Amniotic epithelial cell (primary cell): ENCODE measurements at places on chromosomes 1 and 21.

GRCh38 chr1:24905979-24906720 is 23.9 kb downstream of the RUNX3 start:
- no peak for DNase-seq

DNA sequence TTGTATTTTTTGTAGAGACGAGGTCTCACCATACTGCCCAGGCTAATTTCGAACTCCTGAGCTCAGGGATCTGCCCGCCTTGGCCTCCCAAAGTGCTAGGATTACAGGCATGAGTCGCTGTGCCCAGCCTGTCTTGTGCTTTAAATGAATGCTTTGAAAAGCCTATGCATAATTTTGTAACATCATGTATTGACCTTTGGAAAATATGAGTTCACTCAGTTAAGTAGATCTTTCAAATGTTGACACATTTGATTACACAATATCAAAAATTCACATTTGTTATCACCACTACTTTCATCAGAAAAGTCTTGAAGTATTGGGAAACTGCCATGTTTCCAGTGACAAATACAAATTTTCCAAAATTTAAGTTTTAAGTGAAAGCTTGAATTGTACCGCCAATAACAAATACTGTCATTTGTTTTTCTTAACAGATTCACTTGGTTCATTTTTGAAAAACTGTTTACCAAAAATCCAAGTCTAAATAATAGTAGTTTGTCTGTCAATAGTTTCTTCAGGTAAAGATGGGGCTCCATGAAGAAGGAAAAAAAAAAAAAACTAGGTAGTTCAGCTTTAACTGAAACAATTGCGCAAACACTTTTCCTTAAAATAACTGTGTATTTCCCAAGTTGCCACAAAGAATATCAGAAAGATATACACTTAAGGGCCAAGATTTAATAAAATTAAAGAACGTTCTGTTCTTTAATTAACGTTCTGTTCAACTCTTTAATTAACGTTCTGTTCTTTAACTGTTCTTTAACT is 233.2 kb upstream of the NR5A2 start:
- peak; percentile 58 for DNase-seq

DNA sequence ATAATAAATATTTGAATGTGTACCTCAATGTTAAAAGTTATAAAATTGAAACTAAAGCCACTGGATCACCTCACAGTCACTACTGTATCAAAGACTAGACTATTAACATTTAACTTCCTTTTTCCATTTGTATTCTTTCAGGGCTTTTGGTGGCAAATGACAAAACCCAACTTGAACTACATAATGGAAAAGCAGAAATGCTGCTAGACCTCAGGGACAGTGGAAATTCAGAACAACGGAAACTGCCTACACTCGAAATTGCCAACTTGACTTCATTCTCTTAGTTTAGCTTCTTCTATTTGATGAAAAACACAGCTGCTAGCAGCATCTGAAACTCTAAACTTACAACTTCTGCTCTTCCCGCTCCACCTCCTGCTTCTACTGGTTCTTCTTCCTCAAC is 34.9 kb upstream of the NTNG1 start:
- DNase-seq = no peak

DNA sequence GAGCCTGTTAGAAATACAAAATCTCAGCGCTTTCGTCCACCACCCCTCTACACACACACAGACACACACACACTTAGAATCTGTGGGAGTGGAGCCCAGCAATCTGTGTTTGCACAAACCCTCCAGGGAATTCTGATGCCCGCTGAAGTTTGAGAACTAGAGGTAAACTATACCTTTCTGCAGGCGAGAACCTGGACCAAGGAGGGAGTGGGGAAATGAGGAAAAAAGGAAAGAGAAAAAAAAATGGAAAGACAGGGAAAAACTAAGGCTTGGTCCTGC is 468 bp upstream of the NIBAN1 start:
- no peak for DNase-seq

DNA sequence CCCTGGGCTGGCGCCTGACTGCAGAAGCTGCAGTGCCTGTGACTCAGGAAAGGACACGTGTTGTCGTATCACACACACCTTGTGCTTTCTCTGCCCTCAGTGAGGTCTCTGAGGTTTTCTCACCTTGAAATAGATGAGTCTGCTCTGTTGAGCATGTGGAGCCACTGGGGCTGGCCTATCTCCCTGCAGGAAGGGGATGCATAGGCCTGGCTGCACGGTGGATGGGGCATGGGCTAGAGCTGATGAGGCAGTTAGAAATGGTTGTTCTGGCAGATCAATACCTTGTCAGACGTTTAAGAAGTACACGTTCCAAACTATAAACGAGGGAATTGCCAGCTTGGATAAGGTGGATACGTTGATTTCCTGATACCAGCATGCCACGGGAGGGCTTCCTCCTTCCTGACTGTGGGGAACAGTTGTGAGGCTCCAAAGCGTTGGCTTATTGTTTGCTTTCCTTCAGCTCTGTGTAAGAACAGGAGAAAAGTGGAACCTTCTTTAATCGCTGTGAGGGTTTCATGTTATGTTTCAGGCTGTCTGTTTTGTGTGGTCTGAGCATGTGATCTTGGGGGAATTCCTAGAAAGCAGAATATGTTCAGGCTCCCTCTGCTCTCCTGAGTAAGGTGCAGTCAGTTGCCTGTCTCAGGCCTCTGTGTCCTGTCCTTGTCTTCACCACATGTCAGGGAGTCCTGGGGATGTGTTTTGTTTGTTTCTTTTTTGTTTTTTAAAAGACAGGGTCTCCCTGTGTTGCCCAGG is 44.8 kb downstream of the PCNT start:
- no peak for DNase-seq

DNA sequence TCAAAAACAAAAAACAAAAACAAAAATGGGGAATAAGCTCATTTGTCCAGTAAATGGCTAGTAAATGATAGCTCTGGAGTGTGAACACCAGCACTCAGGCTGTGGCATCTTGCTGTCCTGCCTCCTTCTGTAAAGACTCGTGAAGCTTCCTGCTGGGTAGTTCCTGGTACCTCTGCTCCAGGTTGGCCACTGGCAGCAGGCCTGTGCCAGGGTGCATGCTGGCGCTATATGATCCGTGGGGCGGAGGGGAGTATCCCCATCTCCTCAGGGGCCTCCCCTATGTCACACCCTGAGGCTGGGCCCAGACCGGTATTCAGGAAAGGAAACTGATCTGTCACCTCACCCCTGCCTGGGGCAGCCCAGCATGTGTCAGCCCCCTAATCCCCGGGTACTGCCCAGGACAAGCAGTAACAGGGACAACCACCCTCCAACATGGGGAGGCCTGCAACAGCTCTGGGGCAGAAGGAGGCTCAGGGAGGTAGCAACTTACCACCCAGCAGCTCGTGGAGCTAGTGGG is 14.1 kb downstream of the ALPL start:
- DNase-seq = no peak

DNA sequence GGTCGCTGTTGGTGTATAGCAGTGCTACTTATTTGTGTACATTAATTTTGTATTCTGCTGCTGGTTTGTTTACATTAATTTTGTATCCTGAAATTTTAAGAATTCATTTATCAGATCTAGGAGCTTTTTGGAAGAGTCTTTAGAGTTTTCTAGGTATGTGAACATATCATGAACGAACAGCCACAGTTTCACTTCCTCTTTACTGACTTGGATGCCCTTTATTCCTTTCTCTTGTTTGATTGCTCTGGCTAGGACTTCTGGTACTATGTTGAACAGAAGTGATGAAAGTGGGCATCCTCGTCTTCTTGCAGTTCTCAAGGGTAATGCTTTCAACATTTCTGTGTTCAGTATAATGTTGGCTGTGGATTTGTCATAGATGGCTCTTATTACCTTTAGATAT is 1757.9 kb downstream of the BRINP3 start:
- no peak for DNase-seq

DNA sequence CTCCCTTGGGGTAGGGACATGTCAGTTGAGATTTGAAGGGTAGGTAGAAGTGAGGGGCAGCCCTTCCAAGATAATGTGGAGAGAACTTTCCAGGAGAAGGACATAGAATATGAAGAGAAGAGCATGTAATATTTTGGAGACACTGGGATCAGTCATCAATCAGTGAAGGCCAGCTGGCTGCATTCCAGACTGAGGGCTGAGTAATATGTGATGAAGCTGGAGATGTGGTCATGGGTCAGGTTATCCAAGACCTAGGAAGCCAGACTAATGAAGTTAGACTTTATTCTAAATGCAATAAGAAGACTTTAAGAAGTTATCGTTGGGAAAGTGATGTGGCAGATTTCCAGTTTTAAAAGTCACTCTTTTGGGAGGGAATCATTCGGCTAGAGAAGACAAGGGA is 262.0 kb downstream of the HMCN1 start:
- DNase-seq = peak; percentile 80

DNA sequence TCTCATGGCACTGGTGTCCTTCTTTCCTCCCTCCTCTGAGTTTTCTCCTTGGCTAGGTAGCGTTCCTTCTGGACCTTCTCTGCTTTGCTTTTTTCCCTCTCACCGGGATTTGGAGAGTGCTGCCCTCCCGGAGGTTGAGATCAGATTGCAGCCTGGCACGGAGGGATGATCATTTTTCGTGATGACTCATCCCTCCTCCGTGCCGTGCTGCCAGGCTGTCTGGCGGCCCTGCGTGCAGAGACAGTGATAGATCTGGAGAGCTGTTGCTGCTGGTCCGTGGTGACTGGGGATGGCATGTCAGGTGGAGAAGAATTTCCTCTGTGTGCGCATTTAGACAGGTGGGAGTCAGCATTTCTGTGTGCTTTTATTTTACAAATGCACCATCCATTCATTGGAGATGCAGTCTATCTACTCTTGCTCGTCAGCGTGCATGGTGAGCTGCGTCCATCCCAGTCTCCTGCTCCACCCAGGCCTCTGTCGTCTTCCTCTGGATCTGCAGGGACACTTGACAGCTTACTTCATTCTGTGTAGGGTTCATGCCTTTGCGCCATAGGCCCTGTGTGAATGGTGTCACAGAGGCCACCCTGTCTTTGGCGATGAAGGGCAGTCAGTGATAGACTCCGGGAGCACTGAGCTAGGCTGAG is 104.4 kb downstream of the PCBP3 start:
- peak; percentile 54 for DNase-seq

DNA sequence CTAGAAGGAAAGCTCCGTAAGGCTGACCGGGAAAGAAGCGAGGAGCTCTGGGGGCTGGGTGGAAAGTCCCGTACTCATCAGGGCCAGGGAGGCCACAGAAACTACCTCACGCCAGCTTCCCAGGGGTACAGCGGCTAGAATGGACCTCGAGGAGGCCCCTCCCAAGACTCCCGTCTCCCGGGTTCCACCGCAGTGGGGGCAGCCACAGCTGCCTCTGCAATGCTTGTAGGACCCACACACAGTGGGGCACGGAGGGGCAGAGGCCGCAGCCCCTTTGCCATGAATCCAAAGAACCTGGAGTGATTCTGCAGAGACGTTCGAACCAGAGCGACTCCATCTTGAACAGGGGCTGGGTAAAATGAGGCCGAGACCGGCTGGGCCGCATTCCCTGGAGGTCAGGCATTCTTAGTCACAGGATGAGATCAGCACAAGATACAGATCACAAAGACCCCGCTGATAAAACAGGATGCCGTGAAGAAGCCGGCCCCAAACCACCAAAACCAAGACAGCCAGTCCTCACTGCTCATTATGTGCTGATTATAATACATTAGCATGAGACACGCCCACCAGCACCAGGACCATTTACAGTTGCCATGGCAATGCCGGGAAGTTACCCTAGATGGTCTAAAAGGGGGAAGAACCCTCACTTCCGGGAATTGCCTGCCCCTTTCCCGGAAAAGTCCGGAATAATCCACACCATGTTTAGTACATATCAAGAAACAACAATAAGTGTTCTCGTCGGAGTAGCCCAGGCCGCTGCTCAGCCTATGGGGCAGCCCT is 1.6 kb upstream of the ANKRD65 start:
- peak; percentile 43 for DNase-seq

GRCh38 chr21:45596704-45597318 is 46.7 kb upstream of the PCBP3 start:
- DNase-seq = no peak

DNA sequence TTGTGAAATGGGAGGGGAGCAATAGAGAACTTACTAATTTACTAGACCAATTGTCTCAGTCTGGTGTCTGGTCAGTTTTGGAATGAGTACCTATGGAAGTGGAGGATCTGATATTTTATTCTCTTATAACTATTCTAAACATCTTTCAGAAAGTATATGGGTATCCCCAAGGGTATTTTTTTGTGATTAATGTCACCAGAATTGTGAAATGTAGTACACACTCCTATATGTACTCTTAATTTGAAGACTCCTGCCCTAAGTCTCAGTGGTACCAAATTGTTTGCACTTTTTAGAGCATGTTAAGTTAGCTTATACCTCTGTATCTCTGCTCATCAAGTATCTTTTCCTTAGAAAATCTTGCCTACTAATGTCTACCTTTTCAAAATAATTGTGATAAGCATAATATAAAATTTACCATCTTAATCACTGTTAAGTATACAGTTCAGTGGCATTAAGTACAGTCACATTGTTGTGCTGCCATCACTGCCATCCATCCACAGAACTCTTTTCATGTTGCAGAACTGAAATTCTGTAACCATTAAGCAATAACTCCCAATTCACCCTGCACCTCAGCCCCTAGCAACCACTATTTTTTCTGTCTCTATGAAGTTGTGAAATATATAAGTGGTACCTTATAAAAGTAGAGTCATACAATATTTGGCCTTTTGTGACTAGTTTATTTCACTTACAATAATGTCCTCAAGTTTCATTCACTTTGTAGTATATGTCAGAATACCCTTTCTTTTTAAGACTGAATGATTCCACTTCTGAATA is 40.5 kb downstream of the SLC30A7 start:
- no peak for DNase-seq

DNA sequence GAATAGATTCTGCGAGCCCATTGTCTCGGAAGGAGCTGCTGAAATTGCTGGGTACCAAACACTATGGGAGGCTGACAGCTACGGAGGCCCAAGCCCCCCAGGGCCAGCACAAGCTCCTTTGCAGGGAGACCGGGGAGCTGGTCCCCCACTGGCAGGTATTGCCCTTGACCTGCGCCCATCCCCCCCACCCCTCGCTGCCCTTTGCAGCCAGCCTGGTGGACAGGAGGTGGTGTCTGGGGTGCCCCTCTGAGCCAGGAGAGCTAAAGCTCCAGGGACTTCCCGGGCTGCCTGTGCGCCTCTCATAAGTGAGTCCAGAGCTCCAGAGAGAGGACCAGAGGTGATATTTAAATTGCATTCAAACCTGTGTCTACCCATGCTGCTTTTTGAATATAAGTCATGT is 5.4 kb downstream of the SERTAD4 start:
- DNase-seq = no peak

GRCh38 chr1:53180226-53180625 is 16.4 kb upstream of the CPT2 start:
- peak; percentile 74 for DNase-seq

DNA sequence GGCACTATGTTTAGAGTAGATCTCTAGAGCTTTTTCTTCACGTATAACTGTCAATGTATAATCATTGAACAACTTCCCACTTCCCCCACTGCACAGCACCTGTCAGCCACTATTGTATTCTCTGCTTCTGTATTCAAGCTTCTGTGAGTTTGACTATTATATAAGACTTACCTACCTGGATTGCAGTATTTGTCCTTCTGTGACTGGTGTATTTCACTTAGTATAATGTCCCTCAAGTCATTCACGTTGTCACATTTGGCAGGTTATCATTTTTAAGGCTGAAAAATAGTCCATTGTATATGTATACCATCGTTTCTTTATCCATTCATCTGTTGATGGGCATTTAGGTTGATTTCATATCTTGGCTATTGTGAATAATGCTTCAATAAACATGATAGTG is 969.5 kb upstream of the B3GALT2 start:
- DNase-seq = no peak

- DNase-seq = no peak
Observed at GRCh38 chr1:160767395-160768294, 28.3 kb upstream of the LY9 start.
